ENCODE measurements at places on chromosomes 7 and 10. TPM values are rescaled to one million over a fixed set of nuclear protein-coding genes. Genes with fewer than 3 reads are reported as not detected.

Gene CLEC2L
- not detected for polyA plus RNA-seq

Gene TAF5
- polyA plus RNA-seq, result 3.9 TPM

Gene POLR2J2
- 1.1 TPM for polyA plus RNA-seq

Gene MEST
- 382 TPM for polyA plus RNA-seq

Gene WDFY4
- 0.06 TPM for polyA plus RNA-seq

Gene IKZF1
- not detected for polyA plus RNA-seq

Gene ACTR3C
- polyA plus RNA-seq, result 0.05 TPM

Gene GIMAP1
- not detected for polyA plus RNA-seq

Gene ITPRID1
- polyA plus RNA-seq, result not detected

Gene PKD2L1
- not detected for polyA plus RNA-seq

Gene SNCG
- 34.4 TPM for polyA plus RNA-seq

Gene AFAP1L2
- 0.43 TPM for polyA plus RNA-seq

Gene SEMA3D
- polyA plus RNA-seq, result 4.1 TPM

Gene SPAM1
- polyA plus RNA-seq, result not detected

Gene RNF148
- polyA plus RNA-seq, result 0.09 TPM

Gene NPSR1
- not detected for polyA plus RNA-seq

Gene VPS26A
- 51.3 TPM for polyA plus RNA-seq

Gene CHST15
- polyA plus RNA-seq, result 11.7 TPM

Gene GIMAP6
- not detected for polyA plus RNA-seq

Gene CCL24
- polyA plus RNA-seq, result not detected

Gene GATA3
- polyA plus RNA-seq, result 0.02 TPM

Gene HOXA13
- polyA plus RNA-seq, result not detected

Gene IL15RA
- polyA plus RNA-seq, result 5.9 TPM

Gene PLAU
- polyA plus RNA-seq, result 332 TPM

Gene GALNT17
- polyA plus RNA-seq, result not detected

Gene GPRIN2
- not detected for polyA plus RNA-seq

Gene PVRIG
- polyA plus RNA-seq, result not detected

Gene FAM13C
- polyA plus RNA-seq, result 0.17 TPM

Gene PLEKHS1
- not detected for polyA plus RNA-seq

Gene IPMK
- 2.5 TPM for polyA plus RNA-seq

Gene CFAP43
- 0.10 TPM for polyA plus RNA-seq

Gene VSTM4
- polyA plus RNA-seq, result 4.5 TPM

Gene ZNF282
- 7.4 TPM for polyA plus RNA-seq

Gene TRA2A
- 57.9 TPM for polyA plus RNA-seq

Gene PODXL
- polyA plus RNA-seq, result 0.27 TPM

Gene MLXIPL
- not detected for polyA plus RNA-seq

Gene GPAM
- polyA plus RNA-seq, result 10.1 TPM

Gene GRM8
- polyA plus RNA-seq, result not detected

Gene HTR7
- polyA plus RNA-seq, result 1.0 TPM
